ENCODE measurements at places on chromosomes 1 and 21.

GRCh38 chr1:70675737-70676156, 264.7 kb downstream of the CTH start:
- no peak for DNase-seq

GRCh38 chr1:170310951-170311350, 165.2 kb downstream of the NTMT2 start:
- DNase-seq = no peak

DNA sequence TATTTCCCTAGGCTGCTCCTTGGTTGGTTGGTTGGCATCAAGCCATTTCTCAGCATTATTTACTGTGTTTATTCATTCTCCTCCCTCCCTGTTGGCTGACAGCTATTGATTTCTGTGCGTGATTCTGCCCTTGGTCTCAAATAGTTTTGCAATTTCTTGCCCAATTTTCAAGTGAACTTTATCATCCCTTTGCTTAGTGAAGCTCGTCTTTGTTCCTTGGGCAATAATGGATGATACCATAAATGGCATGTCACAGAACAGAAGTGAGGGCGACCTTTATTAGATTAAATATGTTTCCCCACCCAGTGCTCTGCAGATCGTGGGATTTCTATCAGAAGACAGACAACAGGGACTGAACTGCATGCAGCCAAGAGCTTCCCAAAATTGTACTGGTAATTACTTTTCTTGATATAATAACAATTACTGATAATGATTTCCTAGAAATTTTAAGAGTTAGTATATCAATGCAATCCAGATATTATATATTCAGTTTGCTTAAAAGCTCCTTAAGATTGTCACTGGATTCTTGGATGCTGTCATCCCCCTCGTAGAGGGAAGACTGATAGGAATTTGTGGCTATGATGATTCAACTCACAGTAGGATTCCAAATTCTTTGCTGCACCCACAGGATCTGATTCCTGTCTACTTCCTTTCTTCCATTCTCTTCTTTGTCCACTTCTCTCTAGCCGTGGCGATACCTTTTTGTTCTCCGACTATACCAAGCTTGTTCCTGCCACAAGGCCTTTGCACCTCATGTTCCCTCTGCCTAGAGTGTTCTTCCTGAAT, 122.1 kb upstream of the KAZN start:
- no peak for DNase-seq

DNA sequence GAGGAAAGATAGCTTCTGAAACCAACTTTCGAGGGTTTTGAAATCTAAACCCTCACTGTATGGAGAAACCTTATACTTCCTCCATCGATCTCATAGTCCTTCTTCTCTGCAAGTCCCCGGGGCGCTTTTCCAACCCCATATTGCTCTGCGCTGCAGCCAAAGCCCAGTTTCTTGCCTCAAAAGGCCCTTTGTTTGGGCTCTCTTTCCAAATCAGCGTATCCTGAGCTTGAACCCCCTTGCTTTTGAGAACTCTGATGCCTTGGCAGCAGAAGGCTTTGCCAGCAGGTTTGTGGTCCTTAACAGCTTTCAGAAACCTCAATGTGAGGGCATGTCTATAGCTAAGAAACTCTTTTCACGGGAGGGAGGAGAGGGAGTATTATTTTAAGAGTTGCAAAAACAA, 21.6 kb downstream of the PLPP3 start:
- DNase-seq = no peak

GRCh38 chr21:31530364-31530763, 129.1 kb upstream of the SOD1 start:
- no peak for DNase-seq

DNA sequence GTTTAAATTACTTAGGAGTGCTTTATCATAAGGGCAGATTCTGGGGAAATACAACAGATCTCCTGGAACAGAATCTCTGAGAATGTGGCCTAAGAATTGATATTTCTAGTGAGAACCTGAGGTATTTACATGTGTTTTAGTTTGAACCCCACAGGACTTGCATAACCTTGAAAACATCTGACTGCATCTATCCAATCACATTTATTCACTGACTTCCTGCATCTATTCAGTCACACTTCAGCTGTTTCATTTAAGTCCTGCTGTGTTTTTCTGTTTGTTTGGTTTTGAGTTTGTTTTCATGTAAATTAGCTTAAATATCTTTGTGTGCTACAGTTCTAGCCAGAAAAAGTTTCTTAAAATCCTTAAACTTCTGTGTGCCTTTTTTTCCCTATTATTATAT, 1260.7 kb downstream of the PLA2G4A start:
- no peak for DNase-seq

DNA sequence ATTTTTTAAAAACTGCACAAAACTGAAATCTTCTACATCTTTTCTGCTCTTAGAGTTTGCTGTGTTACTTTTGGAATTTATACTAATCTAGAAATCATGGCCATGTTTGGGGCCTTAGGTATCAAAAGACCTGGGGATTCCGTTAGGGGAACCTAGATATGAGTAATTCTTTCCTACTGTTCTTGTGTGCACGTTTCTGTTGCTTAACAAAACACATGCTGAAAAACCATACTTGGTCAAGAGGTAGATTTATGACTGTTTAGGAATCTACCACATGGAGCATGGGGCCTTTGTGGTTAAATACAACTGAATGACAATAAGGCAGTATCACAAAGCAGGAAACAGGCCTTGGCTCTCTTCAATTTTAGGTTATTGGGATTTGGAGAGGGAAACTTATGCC, 291.9 kb upstream of the USP25 start:
- DNase-seq = peak; percentile 33

DNA sequence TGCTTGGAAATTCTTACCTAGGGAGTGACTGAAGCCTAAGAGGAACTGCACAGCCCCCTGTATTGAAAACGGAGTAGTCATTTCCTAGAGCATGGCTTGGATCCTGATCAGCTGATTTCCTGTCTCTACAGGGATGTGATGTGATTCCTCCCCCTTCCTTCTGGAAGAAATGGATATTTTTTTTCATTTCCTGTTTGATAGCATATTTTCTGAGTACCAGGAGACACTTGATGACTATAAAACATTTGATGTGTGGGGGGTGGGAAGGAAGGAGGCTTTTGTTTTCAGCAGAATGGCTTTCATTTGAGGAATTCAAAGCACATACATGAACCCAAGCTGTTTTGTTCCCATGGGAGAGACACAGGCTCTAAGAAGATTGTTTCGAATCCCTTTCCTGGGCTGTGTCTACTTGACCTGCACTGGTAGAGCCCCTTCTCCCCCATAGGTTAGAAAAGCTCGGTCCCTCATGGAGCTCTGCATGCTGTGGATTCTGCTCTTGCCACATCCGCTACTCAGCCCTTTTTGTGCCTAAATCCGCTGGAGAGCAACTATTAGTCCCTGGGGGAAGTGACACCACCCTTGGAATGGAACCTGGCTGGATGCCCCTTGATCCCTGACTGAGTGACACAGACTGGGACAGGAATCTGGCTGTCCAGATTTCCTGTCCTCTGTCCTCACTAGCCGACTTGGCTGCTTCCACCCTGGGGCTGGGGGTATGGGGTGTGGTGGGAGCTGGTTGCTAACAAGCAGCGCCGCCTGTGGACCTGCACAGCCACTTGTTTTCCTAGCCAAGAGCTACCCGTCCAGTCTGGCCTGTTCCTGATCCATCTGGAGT, 71.8 kb upstream of the MACF1 start:
- DNase-seq = no peak

Data from epithelial cell of prostate (primary cell).